ENCODE measurements at places on chromosomes 11 and 22.
A peak's percentile ranks its signal among the peaks of the same experiment; 100 is the strongest.

DNA sequence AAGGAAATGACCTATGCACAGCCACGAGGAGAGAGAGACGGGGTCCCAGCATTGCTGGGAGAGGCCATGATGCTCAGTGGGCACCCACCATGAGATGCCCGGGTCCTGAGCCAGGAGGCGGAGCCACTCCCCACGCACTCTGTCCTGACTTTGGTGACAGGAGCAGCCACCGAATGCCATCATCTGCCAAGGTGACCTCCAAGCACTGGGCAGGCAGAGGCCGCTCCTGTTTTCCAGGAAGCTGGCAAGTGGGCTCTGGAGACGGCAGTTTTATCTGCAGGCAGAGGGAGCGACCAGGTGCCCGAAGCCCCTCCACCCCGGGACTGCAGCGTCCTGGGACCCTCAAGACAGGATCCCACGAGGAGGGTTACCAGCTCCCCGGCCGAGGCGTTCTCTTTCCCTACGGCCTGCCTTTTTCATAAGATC is 453.9 kb downstream of the BRD1 start:
- DNase-seq = no peak

DNA sequence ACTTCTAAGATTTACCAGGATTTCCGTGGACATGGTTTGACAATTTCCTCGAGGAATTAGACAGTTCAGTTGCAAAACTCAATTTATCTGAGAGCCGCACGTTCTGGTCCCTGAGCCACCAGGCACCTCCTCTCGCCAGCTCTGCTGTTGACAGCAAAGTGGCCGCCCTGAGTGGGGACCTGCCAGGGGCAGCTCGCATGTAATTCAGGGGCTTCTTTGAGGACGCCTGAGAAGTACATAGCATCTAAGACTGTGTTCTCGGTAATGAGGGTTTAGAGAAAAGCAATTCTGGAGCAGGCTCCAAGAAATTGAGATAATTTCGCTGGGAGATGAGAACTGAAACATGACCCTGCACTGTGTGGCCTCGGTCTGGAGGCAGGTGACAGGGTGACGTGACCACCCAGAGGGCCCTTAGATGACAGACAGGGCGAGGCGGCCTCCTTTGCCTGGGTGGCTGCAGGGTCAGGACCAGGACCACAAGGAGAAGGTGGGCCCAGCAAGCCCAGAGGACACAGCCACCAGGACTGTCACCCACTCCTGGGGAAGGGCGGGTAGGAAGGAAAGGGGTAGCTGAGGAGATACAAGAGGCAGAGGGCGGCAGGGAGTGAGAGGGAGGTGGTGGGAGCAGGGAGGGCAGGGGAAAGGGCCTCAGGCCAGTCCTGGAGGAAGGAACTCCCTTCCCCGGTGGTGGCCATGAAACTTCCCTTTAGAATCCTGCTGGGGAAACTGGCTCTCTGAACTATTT is 55.0 kb downstream of the RTL6 start:
- DNase-seq = no peak

- no peak for DNase-seq
Observed at GRCh38 chr22:37284805-37285355, 2.6 kb downstream of the CYTH4 start.

DNA sequence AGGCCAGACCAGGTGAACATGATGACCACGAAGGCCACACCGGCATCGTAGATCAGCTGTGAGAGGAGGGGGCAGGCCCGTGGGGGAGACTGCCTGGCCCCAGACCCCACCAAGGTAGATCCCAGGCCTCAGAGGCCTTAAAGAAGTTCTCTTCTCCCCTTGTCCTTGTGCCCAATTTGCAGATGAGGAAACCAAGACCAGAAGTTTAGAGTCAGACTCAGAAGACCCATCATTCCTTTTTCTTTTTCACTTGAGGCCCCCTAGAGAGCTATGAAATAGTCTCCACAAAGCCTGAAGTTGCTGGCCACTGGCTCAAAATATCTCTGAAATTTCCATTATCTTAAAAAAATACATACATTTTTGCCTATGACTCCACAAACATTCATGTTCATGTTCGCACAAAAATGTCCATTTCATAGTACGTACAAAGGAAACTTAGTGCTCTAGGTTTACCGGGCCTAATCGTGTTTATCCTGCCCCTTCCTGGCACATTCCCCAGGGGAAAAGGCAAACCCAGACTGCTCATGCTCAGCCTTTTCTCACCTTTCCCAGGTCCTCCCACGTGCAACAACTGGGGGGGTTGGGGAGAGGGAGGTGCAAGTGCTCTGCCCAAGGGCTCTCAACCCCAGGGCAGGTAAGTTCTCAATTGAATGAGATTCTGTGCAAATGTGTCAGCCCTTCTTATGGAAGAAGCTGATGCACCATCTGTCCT is 19.2 kb downstream of the SLC43A1 start:
- peak; percentile 29 for DNase-seq

GRCh38 chr11:67638535-67639437 is 777 bp downstream of the TBX10 start:
- no peak for DNase-seq

GRCh38 chr11:1478544-1478943 is 8.0 kb downstream of the MOB2 start:
- DNase-seq = no peak

GRCh38 chr11:3155216-3155615 is 9.9 kb downstream of the OSBPL5 start:
- no peak for DNase-seq

DNA sequence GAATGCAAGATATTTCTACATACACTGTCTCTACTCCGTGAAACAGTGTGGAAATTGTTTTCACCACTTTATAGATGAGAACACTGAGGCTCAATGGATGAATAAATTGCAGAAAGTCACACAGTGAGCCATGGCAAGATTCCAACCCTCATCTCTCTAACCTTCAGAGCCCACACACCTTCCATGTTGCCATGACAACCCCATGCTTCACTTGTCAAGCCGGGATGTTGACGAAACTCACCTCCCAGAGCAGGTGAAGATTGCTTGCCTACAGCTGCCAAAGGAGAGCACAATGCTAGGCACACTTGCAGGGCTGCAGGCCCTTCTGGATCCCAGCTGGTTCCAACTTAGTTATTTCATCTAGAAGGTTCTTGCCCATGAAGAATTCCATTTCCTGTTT is 71.4 kb upstream of the SEZ6L start:
- no peak for DNase-seq

DNA sequence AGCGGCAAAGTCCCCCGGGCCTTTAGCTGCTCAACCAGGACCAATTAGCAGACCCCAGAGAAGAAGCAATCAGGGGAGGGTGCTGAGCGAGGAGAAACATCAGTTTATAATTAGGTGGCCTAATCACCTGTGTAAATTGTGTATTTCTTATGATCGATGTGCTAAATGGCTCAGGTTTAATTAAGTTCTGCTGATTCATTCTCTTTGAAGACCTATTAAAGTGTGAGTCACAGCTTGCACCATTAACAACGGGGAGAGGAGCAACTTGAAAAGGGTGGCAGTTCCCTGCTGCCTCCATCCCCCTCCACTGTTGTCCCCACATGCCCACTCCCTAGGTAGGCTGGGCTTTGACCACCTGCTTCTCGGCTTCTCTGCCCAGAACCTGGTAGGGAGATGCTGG is 10.7 kb downstream of the ISX start:
- DNase-seq = no peak

DNA sequence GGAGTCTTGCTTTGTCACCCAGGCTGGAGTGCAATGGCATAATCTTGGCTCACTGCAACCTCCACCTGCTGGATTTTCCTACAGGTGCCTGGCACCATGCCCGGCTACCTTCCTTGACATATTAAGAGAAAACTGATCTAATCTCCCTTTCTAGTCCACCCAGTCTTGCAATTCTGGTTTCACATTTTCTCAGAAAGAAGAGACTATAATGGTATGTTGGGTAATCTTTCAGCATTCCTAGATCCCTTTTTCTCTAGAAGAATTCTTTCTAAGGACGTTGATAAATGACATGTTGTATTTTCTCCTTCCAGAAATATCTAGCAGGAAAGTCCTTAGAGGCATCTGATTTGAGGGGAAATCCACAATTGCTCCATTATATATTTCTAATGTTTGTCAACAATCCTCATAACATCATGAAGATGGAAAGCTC is 10.4 kb upstream of the HSPA8 start:
- no peak for DNase-seq

GRCh38 chr11:111469200-111469599 is 43.0 kb downstream of the BTG4 start:
- no peak for DNase-seq

GRCh38 chr11:78100676-78101472 is 21.2 kb upstream of the NDUFC2 start:
- no peak for DNase-seq

- DNase-seq = no peak
Observed at GRCh38 chr11:12119502-12119901, 9.1 kb downstream of the MICAL2 start.

DNA sequence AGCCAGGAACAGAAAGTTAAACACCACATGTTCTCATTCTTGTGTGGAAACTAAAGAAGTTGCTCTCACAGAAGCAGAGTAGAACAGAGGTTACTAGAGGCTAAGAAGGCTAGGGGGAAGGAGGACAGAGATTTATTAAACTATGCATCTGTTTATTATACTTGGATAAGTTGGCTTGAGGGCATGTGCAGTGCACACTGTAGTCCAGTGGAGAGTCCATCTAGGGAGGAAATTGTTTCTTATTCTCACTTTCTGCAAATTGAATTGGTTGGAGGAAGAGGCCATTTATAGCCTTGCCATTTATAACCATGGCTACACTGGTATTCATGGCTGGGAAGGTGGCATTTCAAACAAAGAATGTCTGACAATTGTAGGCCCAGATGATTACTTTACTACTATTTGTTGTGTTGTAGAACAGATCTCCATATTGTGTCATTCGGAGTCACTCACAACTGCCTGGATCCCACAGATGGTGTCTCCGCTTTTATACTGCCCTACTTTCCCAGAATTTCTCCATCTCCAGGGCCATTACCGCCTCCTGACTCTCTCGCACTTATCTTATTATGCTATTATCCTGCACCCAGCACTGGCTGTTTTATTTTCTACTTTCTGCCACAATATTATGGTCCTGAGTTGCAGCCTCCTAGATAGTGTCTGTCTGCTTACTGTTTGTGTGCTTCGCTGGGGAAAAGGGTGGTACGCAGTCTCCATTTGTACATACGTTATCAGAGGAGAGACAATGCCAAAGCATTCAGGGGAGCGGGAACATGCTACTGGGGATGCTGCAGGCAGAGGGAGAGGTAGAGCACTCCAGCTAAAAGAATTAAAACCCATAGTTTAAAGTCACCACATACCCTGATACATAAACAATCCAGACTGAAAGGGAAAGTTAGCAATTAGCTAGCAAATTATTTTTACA is 169.3 kb upstream of the BLID start:
- no peak for DNase-seq

Data from NCI-H524 treated with DMSO at 0.1 percent for 48 hours (cell line).